ENCODE measurements at places on chromosomes 1 and 21.

DNA sequence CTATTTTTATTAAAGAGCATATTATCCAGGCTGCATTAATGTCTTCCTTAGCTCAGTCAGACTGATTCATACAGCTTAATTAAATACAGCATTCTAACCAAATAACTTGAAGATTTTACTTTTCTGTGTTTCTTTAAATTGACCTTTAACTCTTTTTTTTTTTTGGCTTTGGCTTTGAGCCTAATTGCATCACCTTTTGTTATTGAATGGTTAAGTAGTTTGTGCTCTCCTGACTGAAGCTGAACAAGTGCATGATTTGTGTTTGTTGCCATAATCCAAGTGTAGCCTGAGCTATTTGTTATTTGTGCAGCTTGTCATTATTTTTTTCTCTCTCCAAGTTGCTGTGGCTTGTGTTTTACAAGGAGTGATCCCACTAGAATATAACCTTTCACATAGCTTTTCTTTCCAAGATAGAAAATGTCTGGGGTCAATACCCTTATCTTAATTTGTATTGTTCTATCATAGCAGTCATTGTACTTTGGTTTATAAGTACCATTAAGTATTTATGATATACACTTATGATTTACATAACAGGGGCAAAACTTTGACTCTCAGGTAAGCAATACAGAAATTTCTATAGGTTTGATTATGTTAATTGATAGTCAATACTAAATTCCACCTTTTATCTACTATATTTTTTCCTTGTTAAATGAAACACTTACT is 31.6 kb downstream of the CDC14A start:
- no peak for DNase-seq

DNA sequence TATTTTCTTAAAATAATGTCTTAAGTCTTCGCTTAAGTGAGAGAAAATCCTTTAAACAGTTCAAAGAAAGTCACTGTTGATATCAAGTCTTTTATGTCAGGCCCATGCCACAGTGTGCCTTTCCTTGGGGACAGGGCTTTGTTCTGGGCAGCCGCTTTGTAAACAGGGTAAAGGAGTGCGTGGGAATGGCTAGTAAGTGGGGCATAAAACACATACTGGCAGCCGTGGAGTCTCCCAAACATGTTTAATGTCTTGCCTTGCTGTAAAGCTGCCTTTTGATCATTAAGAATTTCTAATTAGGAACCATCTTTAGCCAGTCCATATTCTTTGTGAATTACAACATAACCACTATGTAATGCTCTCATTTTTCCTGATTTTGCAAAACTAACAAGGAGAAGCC is 99.7 kb downstream of the PHTF1 start:
- DNase-seq: no peak

DNA sequence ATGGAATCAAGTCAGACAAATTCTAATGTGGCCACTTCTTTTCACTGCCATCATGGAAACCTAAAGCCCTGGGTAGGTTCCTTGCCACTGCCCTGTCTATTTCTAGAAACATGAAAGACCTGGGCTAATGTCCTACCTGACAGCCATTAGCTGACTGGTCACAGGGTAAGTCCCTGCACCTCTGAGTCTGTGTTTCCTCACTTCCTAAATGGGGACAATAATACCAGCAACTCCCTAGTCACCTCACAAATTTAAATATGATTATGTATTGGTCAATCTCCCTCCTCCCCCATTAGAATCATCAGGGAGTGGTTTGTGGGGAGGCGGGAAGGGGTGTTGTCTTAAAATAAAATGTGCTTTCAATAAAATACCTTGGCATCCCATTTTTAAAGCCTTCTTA is 2.2 kb downstream of the CREG1 start:
- DNase-seq: no peak

GRCh38 chr1:234936612-234937389 is 191.8 kb downstream of the TOMM20 start:
- no peak for DNase-seq

DNA sequence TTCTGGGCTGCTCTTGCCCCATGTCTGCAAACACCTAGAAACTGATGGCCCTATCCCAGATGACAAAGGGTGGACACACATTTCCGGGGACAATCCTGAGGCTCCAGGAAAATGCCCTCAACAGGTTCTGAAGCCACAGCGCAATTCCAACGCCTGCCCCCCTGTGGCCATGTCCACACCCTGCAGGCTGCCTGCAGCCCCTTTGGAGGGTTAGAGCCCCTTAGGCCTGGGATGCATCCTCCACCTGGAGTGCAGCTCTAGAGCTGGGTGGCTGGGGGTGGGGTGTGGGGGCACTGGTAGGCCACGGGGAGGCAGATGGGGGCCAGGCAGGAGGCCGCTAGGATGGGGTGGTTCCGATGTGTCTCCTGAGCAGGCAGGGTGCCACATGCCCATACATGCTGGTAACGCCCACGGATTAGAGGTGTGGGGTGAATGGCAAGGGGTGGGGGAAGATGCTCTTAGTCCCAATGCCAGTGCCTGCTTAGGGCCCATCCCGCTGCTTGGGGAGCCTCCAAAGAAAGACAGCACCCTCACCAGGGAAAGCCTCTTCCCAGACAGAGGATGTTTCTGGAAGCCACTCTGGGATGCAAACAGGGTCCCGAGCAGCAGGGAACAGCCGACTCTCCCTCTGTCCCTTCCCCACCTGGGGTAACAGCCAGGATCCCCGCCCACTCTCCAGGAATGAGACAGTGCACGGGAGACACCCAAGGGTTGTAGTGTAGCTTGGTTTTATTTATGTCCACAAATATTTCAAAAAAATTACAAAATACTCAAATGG is 34.0 kb downstream of the SLC45A1 start:
- peak; percentile 49 for DNase-seq

GRCh38 chr21:35635261-35635660 is 425.1 kb downstream of the SETD4 start:
- DNase-seq: no peak

DNA sequence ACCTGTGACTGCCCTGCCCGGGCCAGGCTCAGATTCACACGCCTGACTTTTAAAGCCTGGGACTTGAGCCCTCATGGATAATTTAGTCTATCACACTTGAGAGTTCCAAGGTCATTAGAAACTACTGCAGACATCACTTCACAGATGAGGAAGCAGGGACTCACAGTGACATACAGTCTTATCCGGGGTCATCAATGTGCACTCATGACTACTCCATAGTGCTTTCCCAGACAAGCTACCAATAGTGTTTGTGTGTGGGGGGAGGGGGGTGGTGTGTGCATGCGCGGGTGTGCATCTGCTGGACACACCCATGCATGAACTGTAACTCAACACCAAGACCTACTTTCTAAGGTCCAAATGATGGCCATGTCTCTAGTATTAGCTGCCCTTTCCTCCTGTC is 16.1 kb upstream of the SLC5A9 start:
- no peak for DNase-seq

DNA sequence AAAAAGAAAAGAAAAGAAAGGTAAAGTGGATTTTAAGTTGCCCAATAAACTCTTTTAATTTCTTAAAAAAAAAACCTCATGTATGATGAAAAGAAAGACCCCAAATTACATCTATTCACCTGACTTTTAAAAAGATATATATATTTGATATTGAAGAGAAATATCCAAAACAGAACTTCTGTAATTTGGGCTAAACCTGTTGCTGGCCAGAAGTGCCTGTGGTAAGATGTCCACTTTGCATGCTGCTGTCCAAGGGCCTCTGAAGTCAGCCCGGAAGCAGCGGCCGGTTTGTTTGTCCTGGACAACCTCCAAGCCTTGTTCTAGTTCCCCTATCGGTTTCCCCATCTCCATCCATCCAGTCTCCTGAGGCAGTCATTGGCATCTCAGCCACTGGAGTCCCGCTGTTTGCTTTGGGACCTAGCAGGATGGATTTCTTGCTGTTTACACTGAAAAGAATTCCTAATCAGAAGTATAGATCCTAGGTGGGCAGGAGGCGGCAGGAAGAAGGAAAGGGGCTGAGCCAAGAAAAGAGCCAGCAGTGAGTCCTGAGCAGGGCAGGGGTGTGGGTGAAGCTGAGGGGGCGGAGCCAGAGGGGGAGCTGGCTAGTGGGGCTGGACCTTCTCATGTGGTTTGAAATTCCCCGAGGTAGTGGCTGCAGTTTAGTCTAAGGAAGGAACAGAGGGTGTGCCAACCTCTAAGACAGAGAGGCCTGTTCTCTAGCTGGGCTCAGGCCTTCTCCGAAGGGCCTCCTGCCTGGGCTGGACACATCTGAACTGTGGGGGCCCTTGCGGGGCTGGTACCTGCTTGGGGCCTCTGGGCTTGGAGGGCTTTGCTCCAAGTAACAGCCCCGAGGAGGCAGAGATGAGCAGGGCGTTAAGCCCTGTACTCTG is 3.3 kb downstream of the NCMAP start:
- DNase-seq: no peak

GRCh38 chr1:69585666-69586065 is 17.9 kb downstream of the LRRC7 start:
- no peak for DNase-seq

GRCh38 chr1:233905416-233906051 is 1.1 kb downstream of the SLC35F3 start:
- DNase-seq: no peak

DNA sequence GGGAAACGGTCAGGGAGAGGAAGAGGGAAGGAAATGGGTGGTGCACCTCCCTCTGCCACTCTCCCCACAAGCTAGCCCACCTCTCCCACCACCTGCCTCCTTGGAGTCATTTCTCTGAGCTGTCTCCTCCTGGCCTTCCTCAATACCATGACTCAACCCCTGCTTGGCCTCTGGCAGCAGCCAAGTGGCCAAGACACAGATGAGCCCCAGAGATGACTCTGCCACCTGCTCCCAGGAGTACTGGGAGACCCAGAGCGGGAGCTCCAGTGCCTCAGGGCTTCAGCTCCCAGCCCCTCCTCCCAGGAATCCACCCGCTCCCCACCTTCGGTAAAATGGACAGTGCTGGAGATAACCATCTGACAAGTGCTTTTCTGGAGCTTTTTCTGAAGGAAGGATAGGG is 2.6 kb downstream of the S100A16 start:
- DNase-seq: no peak

DNA sequence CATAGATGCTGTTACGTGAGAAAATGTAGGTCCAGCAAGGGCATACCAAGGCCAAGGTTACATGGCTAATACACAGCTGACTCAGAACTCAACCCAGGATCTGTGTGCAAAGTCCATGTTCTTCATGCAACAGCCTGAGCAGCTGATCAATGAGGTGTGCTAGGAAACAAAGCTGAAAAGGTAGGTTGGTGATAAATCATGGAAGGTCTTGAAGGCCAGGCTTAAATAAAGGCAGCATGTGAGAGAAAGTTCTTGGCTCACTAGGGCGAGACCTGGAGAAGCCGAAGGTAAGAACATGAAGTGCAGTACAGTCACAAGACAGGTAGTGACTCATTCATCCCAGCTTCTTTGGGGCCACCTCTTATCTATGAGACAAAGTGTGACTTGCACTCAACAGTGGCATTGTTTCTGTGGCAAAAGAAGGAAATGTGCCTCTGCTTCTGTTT is 33.4 kb downstream of the TLR5 start:
- no peak for DNase-seq

- no peak for DNase-seq
Observed at GRCh38 chr1:66729523-66729922, 22.7 kb upstream of the DYNLT5 start.

DNA sequence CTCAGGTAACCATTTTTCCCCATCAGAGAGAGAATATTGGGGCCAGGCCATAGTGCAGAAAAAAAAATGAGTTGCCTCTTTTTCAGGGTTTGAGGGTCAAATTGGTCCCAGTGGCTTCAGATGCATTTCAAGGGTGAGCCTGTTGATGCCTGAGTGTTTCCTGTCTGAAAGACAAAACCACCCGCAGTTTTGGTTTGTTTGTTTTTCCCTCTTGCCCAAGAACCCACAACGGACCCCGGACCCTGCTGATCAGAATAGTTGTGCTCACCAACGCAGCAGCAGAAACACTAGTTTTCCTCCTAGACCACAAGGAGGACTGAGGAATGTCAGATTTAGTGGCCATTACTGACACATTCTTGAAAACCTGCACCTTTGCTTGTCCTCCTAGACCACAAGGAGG is 1433.1 kb downstream of the PLA2G4A start:
- no peak for DNase-seq

- no peak for DNase-seq
Observed at GRCh38 chr21:38326899-38327298, 70.1 kb downstream of the KCNJ15 start.

DNA sequence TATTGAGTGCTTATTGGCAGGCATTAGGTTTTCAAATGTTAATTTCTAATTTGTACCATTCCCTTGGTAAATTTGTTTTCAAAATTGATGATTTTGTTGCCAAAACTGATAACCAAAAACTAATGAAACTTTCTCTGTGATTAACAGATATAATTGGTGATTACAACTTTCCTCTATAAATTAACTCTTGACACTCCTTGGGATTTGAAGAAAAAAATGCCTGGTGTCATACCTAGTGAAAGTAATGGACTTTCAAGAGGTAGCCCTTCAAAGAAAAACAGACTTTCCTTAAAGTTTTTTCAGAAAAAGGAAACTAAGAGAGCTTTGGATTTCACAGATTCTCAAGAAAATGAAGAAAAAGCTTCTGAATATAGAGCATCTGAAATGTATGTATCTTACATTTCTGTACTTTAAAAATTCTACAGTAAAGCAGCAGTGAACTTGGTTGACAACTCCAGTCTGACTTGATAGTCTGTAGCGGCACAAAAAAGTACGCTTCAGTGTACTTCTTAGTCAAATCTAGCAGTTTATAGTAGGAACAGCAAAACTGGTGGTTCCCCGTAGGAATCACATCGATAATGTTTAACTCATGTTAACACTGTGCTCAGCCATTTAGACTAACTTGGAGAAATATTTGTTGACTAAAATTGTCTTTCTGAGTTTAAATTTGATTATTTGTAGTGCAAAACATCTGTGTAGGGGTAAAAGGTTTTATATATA is 3.0 kb downstream of the USP1 start:
- DNase-seq: no peak

- no peak for DNase-seq
Observed at GRCh38 chr1:153888533-153888932, 34.2 kb downstream of the GATAD2B start.

- DNase-seq: no peak
Observed at GRCh38 chr1:174426153-174426552, 21.6 kb upstream of the GPR52 start.

DNA sequence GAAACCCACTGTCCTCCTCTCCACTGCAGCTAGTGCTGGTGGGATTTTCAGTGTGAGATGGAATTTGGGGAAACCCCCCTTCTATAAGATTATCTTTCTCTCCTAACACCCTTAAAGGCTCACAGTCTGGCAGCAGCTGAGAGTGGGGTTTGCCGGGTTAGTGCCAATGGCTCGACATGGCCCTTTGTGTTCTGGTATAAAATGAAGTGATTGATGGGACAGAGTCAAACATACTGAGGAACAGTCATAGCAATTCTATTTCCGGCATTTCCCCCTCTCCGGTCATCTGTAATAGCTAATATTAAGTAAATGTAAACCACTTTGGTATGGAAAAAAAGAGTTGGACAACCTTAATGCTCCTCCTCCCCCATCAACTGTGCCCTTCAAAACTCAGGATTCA is 37.6 kb downstream of the TFF3 start:
- no peak for DNase-seq

Data from activated T-cell treated with anti-CD3 and anti-CD28 coated beads, Interleukin-2, amount 50 U/mL, for 24 hours (primary cell).